Skin of body (tissue), 3 donors: ENCODE measurements at places on chromosomes 16 and 17. TPM values are rescaled to one million over a fixed set of nuclear protein-coding genes. Genes with fewer than 3 reads are reported as not detected.

ARHGAP44 gene
- 5.7 TPM for total RNA-seq

FOXN1 gene
- 3.0 TPM for total RNA-seq

ZNF205 gene
- total RNA-seq, result 6.1 TPM

WNT3 gene
- total RNA-seq, result 10.5 TPM

SRRM2 gene
- total RNA-seq, result 234 TPM

GALR2 gene
- total RNA-seq, result not detected

KCNJ18 gene
- total RNA-seq, result not detected

DNA sequence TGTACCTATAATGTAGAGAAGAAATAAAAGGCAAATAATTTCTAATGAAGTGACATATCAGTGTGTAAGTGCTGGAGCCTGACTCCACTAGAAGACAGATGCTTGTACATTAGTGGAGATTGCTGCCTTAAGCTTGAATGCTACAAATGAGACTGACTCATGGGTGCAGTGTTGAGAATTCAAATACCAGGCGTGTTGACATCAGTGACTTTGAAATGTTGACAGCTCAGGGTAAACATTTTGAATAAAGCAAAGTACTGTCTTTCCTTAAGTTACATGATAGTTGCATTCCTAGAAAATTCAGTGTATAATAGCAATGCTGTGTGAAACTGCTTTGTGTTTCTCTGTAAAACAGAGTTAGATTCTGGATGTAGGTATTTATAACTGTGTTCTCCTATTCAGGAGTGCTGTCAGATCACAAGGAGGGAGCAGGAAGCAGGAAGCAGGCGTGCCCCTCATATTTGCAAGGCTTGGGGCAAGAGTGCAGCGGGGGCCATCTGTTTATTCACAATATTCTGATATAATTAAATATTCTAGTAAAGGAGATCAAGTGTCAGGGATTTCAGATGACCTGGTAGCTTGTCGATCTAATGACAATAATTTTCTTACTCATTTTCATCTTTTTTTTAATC is 119.0 kb downstream of the SPECC1 start:
- no peak for DNase-seq

DNA sequence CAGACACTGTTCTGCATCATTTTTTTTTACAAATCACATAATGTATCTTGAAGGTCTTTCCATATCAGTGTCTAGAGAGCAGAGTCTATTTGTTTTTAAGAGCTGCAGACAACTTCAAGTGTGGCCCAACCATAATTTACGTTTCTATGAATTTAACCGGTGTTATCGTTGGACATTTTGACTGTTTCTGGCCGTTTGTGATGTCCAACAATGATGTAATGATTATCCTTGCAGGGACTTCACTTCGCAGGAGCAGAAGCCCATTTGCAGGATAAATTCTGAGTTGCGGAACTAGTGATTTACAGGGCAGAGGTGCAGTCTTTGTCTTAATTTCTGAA is 26.9 kb upstream of the HLF start:
- peak; percentile 83 for DNase-seq

- DNase-seq, result no peak
These were observed 3.3 kb upstream of the BRD7 start for GRCh38 chr16:50371936-50372595.

DNA sequence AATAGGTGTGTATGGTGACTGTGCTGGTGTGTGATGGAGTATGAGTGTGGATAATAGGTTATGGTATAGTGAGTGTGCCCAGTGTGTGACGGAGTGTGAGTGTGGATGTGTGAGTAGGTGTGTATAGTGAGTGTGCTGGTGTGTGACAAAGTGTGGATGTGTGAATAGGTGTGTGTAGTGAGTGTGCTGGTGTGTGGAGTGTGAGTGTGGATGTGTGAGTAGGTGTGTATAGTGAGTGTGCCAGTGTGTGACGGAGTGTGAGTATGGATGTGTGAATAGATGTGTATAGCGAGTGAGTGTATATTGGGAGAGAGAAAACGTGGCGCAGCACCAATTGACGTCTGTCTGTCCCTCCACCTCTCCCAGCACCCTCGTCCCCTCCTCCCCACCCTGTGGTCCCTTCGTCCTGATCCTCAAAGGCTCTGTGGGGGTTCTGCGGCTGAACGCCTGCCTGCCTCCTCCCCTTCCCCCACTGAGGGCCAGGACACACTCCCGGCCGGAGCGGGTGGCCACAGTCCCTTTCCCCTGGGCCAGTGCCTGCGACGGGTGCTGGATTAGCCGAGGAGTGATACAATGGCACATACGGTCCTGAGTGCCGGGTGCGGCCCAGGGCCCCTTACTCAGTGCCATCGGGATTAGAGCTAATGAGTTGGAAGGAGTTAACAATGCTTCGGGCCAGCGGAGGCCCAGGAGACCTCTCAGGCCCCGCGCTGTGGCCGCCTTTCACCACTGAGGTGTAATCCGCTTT is 160.0 kb downstream of the MRM1 start:
- no peak for DNase-seq

DNA sequence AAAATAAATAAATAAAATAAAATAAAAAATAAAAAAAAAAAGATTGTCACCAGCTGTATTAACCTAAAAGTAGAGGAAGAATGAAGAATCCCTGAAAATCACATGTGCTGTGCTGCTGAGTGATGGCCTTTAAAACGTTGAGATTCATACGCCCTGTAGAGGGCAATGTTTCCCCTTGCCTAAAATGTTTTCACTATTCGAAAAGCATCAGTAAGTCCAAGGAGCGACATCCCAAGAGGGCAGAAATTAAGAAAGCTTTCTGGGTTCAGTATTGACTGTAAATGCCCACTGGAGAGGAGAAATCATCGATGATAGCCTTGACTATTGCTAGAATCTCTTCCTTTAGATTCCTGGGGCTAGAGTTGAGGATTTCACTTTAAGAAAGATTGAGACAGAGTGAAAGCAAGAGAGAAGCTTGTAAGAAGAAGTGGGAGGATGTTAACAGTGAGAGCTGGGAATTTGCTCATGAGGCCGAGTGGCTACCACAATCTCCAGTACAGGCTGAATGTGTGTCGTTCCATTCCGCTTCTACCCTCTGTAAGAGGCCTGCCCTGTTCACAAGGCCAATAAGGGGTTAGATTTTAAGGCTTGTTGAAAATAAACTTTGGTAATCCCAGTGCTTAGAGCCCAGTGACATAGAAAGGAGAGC is 170.8 kb upstream of the FAM20A start:
- DNase-seq, result peak; percentile 68

GRCh38 chr17:62866471-62866870 is 58.4 kb upstream of the MARCHF10 start:
- no peak for DNase-seq

- no peak for DNase-seq
These were observed 2.4 kb downstream of the HIC1 start for GRCh38 chr17:2057175-2057759.

- DNase-seq, result no peak
These were observed 3.6 kb upstream of the KDM8 start for GRCh38 chr16:27199736-27200135.

- no peak for DNase-seq
These were observed 7.8 kb downstream of the BFAR start for GRCh38 chr16:14640538-14640937.

GRCh38 chr16:48361540-48362144 is 23.6 kb downstream of the SIAH1 start:
- no peak for DNase-seq

- no peak for DNase-seq
These were observed 9.6 kb upstream of the APPBP2 start for GRCh38 chr17:60535382-60536279.

DNA sequence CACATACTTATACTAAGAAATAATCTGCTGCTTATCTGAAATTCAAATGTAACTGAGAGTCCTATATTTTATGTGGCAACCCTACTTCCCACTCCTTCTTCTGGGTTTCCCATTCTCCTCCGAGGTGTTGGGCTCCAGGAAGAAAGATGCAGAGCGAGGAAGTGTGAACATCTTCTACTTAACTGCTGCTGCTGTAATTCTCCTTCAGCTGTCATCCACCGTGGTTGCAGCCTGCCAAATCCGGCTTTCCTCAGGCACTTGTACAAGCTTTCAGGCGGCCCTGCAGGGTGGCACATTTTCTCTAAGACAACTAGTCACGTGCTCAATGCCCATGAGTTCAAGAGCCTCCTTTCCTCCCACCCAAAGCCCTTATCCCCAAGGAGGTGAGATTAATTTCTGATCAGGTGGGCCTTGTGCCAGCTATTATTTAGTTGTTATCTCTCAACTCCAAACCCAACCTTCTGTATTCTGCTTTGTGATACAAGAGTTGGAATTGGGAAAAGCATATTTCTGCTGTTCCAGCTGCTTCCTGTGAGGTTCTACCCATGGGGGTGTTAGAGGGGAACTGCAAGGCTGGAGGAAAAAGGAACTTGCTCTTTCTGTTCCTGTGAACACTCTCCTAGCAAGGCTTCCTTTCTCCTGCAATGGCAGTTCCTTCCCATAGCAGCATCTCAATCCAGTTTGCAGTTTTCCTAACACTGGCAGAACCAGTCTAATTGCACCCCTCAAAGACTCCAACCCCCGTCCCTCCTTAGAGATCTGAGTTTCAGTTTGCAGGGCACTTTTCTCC is 67.6 kb upstream of the RBBP6 start:
- DNase-seq, result no peak

DNA sequence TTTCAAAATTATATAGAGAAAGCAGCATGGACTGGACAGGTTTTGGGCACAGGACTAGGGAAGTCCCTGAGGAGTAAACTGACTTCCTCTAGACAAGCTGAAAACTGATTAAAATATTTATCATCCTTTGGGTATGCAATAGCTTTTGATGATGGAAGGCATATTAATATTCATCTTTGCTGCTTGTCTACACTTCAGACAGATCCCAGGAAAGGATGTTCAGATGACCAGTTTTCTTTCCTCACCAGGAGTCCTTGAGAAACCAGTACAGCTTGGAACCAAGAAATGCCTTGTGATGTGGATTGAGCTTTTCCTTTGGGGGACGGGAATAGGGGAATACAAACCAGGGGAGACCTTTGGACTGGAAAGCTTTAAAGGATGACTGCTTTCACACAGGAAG is 195.5 kb downstream of the FTO start:
- DNase-seq, result no peak

- DNase-seq, result no peak
These were observed 145.5 kb upstream of the PMFBP1 start for GRCh38 chr16:72317446-72317845.

GRCh38 chr17:38539386-38539785 is 66.4 kb downstream of the SRCIN1 start:
- DNase-seq, result no peak

DNA sequence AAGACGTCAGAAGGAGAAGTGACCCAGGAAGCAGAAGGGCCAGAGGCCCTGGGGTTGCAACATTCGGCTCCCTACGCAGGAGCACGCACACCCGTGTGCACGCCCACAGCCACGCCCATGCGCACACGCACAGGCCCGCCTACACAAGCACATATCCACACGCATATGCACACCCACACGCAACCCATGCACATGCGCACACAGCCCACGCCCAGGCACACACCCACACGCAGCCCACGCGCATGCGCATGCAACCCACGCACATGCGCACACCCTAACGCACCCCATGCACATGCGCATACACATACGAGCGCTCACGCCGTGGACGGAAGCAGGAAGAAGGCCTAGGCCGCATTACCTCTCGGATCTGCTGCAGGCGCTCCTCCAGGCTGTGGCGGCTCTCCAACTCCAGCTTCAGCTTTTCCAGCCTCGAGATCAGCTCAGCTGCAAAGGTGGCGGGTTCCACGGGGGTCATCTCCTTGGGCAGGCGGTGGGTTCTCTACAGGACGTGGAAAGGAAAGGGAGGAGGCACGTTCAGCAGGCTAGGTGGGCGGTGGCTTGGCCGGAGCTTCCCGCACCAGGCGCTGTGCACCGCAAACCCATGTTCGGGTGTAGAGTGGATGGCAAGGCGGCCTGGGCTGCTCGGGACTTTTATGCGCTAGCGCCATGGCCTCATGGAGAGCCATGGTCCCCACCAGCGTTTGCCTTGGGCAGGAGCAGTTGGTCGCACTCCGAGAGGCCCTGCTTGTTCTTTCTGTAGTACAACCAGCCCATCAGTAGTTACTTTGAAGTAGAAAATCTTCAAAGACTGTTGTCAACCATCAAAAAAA is 23.4 kb downstream of the AXIN2 start:
- no peak for DNase-seq

DNA sequence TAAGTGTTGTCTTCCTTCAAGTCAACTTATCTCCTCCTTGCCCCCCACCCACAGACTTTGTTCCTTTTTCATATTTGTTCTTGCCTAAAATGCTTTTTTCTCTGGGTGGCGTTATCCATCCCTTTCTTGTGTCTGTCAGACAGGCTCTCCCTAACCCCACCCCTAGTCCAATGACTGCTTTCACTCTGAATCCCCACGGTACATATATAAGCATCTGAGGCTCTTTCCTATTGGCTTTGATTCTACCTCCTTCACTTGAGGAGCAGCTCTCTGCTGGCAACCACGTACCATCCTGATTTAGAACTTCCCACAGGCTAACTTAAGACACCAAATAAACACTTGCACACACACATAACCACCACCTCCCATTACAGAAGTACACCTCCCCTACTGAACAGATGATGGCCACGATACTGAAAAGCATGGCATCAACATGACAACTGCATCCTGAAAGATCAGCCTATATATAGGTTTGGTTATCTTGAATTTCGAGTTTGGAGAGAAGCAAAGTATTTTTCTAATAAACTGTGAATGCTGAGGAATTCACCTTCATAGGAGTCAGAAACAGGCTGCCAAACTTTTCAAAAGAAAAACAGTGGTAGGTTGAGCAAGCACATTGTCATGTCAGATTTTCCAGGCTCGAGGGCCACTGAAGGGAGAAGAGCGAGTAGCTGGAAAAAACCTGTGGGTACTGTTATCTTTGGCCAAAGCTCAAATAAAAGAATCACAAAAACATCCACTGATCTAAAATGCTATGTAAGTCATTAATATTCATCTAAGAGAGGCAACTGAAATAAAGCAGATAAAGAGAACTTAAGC is 24.3 kb downstream of the STAT3 start:
- DNase-seq, result no peak

DNA sequence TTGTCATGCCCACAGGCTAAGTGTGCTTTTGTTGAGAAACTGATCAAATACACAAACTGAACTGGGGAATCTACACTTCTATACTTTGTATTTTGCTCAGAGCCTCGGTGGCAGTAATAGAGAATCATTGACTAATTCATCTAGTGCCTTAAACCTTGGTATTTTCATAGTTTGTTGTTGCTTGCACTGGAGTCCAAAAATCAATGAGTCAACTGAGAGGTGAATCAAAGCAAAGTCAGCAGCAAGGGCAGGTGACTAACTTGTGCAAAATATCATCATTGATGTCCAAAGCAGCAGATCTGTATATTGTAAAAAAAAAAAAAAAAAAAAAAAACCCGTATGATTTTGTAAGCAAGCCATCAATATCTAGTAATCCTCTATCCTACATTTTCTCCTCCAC is 296.4 kb downstream of the MAP2K6 start:
- DNase-seq, result no peak

- DNase-seq, result peak; percentile 79
These were observed 5.7 kb downstream of the CDC6 start for GRCh38 chr17:40293363-40293762.

DNA sequence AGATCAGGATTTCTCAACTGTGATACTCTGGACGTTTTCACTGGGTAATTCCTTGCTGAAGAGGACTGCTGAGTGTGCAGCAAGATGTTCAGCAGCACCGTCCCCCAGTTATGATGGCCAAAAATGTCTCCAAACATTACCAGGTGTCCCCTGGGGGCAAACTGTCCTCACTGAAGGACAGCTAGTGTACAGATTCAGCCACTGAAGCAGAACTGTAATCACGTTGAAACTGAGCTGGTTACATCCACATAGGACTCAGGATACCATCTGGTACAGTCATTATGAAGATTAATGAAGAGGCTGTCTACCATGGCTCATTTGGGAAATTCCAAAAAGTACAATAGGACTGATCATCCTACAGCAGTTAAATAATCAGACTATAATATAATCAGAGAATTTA is 43.3 kb upstream of the GINS3 start:
- DNase-seq, result no peak

- no peak for DNase-seq
These were observed 308.3 kb downstream of the FOXL1 start for GRCh38 chr16:86886651-86887050.
